Purkinje cell (primary cell): ENCODE measurements at places on chromosomes 6 and 20. TPM values are rescaled to one million over a fixed set of nuclear protein-coding genes. Genes with fewer than 3 reads are reported as not detected.

PMEPA1 gene
- 0.94 and 1.9 TPM in 2 replicates for polyA plus RNA-seq

BTN1A1 gene
- not detected in 2 replicates for polyA plus RNA-seq

SSTR4 gene
- polyA plus RNA-seq: not detected in 2 replicates

C2 gene
- 1.2 TPM in 1 of 2 replicates, not detected in the other for polyA plus RNA-seq

CBLN4 gene
- polyA plus RNA-seq: 24.9 and 27.4 TPM in 2 replicates
